Hypothalamus (tissue), 51 donors: ENCODE measurements at places on chromosomes 3 and 15.

DNA sequence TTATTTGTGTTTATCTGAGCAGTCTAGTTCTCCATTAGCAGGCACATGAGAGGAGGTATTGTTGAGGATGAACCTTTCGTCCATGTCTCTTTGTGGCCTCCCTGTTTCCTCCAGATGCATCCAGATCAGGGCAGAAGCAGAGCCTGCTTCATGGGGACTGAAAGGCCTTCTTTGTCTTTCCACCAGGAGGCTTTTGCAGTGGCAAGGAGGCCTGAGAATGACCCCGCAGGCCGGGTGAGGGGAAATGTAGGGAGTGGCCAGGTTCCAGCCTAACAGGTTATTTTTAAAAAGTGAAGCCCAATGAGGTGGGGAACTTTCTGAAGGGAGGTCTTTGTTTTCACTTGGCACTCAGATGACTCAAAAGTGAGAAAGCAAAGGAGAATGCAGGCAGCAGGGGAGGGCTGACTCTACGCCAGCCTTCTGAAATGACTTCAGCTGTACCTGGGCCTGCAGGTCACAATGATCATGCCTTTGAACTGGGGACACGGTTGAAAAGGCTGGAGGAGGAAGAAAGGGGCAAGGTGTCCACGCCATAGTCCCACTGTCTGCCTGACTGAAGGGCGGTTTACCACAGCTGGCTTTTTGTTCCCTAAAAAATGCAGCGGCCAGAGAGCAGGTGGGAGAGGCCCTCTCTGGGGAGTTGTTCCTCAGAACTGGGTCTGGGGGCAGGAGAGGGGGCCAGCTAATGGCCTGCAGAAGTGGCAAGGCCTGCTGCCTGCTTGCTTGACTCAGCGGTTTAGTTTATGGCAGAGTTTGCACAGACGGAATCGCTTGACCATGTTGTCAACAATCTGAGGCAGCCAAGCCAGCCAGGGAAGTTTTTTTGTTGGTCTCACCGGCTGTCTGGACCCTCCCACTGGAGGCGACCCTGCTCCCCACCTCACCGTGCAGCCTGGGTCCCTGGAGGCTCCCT, 28.7 kb downstream of the CMTM7 start:
- no peak for DNase-seq

GRCh38 chr15:64026591-64026990, 19.7 kb downstream of the DAPK2 start:
- no peak for DNase-seq

DNA sequence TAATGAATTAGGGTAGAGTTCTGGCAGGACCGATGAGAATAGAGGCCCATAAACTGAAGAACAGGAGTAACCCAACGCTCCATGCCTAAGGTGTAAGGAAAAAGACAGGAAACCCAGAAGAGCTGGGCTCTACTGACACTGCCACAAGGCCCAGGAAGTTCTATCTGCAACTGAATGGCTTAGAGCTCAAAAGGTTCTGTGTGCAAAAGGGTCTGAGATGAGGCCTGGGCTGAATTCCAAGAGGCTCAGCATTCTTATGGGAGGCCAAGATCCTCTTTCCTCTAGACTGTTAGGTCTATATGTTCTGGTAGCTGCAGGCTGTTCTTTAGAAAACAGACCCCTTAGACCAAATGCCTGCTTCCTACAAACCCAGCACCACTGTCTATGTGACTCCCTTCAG, 30.5 kb upstream of the PRSS50 start:
- DNase-seq, result no peak

GRCh38 chr3:47949979-47950378, 66.2 kb downstream of the MAP4 start:
- DNase-seq, result no peak

DNA sequence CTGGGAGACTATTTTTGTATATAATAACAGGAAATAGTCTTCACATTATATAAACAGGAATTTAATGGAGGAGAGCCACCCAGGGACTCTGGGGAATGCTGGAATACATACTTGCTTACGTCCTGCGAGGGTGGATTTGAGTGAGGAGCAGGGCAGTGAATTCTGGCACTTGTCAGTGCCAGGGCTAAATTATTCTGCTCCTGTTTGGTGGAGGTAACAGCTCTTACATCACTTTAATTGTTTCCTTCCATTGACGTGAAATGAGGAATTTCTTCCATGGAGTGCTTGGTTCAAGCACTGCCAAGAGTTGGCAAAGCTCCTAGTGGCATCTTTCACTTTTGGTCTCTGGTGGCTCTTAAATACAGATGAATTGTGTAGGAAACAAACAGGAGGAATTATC, 94.1 kb upstream of the GOLGA8J start:
- no peak for DNase-seq

- no peak for DNase-seq
These were observed 95.0 kb upstream of the MRPL3 start for GRCh38 chr3:131597816-131598215.

GRCh38 chr3:143832433-143832832, 15.8 kb downstream of the SLC9A9 start:
- DNase-seq, result no peak

- peak; percentile 65 for DNase-seq
These were observed 31.1 kb downstream of the FOXL2 start for GRCh38 chr3:138915503-138916498.

DNA sequence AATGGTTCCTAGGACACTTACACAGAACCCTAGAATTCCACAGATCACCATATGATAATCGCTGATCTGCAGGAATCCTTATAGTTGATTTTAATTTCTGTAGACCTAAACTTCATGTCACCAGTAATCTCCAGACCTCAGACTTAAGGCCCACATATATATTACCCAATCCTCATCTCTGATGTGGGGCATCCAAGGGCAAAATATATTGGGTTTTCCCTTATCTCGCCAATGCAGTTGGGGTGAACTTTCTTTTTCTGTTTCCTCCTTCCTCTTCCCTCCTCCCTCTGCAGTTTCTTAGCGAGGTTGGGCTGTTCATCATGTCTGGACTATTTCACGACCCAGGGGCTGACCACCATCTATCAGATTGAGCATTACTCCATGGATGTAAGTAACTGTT, 230.2 kb downstream of the P3H2 start:
- no peak for DNase-seq

GRCh38 chr3:171186383-171186782, 159.9 kb upstream of the SLC2A2 start:
- DNase-seq, result no peak

GRCh38 chr15:48318131-48318530, 13.1 kb upstream of the DUT start:
- DNase-seq, result no peak

GRCh38 chr3:112308151-112308911, 14.3 kb upstream of the SLC9C1 start:
- no peak for DNase-seq

GRCh38 chr15:78004222-78004727, 73.2 kb downstream of the TBC1D2B start:
- no peak for DNase-seq

- DNase-seq, result no peak
These were observed 590.1 kb upstream of the CBLB start for GRCh38 chr3:106458952-106459351.

GRCh38 chr3:24154013-24154695, 209.1 kb downstream of the NR1D2 start:
- no peak for DNase-seq

DNA sequence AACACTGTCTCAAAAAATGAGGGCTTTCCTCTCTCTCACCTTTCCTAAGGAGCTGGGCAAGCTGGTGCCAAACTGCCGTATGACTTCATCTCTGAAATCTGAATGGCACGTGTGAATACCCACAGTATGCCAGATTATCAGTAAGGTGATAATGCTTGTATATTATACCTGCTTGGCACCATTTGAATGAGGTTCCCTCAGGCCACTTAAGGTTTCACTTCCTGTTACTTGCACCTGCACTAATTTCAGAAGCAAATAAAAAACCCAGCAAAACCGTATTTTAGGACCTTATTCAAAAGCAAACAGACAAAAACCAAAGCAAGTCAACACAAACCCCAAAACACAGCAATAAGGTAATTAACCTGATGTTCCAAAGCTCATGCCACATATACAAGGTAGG, 19.7 kb downstream of the FOXP1 start:
- DNase-seq, result no peak

GRCh38 chr15:96703794-96704550, 373.5 kb downstream of the NR2F2 start:
- no peak for DNase-seq

GRCh38 chr15:95035106-95035505, 803.7 kb downstream of the MCTP2 start:
- no peak for DNase-seq

DNA sequence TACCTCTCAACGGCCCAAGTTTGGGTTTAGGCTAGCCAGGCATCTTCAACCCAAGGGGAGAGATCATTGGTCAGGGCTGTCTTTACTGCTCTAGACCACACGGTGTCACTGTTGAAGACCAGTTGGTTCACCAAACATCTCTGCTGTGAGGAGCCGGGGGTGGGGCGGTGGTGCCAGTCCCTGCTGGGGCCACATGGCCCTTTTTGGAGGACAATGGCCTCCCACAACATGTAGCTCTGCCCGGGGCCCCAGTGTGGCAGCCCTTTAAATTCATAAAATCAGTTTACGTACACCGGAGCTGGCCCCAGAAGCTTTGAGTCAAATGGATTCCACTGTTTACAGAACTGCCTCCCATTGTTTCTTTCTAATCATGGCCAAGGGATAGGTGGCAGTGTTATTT, 19.1 kb upstream of the TM4SF18 start:
- DNase-seq, result peak; percentile 31

- no peak for DNase-seq
These were observed 33.5 kb downstream of the BDH1 start for GRCh38 chr3:197522183-197522715.

- no peak for DNase-seq
These were observed 176.4 kb upstream of the MDFIC2 start for GRCh38 chr3:70488816-70489215.

DNA sequence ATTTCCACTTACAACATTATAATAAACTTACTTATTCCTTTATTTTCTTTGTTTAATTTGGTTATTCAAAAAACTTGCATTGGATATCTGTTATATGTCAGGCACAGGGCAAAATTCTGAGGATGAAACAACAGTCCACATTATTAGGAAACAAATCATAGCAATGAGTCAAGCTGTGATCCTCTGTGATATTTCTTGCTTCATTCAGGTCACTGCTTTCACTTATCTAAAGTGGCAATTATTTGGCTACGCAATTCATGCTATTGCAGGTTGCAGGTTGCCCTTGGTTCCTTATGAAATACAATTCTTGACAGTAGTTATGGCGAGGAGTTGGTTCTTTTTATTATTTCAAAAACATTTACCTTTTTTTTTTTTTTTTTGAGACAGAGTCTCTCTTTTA, 66.4 kb upstream of the CNTN6 start:
- no peak for DNase-seq

GRCh38 chr15:100929641-100930042, 10.5 kb downstream of the LRRK1 start:
- no peak for DNase-seq

DNA sequence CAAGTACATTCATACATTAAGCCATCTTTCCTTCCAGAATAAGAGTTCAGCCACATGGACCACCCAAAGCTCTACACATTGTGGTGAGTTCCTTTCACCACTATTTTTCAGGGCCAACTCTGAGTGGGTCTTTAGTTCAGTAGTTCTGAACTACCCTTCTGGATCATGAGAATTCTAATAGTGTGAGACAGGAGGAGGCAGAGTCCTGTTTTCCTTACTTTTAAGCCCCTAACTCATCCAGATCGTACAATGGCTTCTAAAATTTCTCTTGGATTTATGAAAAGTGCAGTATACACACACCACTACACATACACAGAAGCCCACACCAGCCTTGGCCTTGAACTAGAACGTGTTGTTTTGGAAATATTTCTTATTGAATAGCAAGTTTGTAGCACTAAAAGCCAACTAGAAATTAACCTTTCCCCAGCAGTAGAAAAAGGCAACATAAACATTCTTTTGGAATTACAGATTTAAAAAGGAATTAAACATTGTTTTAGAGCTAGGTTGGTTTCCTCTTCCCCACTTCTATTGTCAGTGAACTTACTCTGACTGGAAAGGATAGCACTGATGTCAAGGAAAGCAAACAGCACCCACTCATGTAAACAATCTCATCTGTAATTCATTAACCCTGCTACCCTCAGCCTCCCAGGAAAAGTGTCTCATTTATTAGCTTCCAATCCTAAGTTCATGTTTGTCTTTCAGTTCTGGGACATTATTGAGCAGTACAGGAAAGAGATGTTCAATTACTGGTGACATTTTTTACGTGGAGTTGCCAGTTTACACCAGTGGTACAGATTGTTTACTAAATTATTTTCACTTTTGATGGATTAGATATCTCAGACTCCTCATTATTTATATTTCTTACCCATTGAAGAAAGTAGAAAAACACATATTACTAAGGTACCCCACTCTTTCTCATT, 95.7 kb upstream of the AGTR1 start:
- DNase-seq, result no peak

DNA sequence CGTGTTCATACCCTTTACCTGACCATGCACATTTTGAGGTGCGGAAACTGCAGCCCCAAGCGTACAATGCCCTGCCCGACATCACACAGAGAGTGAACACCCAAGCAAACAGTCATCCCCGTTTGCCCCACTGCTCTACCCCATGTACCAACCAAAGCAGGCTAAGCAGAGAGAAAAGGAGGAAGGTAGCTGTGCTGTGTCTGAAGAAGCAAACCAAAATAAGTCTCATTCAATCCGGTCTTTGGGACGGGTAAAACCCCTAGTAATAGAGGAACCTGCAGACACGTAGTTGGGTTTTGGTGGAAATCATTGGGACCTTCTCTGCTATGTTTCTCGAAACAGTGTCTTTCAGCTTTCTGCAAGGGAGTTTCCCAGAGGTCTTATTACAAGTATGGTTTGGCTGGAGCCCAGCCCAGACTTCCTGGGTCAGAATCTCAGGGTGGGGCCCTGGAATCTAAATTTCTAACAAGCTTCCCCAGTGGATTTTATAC, 164.6 kb upstream of the HES1 start:
- DNase-seq, result no peak
